ENCODE measurements at places on chromosomes 4 and X.

DNA sequence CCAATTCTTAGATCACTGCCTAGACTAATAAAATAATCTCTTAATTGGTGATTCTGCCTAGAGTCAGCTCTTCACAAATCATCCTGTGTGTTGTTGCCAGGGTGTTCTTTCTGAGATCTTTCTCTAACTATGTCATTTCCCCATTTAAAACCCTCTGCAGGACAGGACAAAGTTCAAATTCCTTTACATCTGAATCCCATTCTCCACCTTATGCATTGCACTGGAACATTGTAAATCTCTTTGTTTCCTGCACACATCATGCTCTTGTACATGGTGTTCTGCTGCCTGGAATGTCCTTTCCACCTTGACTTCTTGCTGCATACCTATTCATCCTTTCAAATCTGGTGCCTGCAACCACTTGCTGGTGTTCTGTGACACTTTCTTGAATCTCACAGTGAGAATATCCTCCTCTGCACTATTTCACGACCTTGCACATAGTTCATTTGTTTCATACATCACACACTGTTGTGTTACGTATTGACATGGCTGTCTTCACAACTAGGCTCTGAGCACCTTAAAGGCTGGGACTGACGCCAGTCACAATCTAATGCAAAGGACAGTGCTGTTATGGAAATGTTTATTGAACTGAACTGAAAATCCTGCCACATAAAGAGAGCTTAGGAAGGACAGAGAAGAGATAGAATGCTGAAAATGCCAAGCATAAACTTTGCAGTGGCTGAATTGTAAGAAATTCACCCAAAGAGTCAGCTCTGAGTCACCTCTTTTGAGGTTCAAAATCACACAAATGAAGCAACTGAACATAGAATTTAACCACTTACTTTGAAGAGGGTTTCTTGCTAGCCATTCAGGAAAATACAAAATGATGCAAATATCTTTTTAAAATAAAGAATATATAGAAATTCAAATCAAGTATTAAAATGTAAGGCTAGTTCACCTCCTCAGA is 26.4 kb upstream of the SMIM14 start:
- ATAC-seq, result no peak

GRCh38 chr4:141659539-141659938 is 23.2 kb downstream of the IL15 start:
- ATAC-seq, result peak; percentile 28

- ATAC-seq, result no peak
Observed at GRCh38 chr4:89653012-89653411, 183.9 kb downstream of the SNCA start.

DNA sequence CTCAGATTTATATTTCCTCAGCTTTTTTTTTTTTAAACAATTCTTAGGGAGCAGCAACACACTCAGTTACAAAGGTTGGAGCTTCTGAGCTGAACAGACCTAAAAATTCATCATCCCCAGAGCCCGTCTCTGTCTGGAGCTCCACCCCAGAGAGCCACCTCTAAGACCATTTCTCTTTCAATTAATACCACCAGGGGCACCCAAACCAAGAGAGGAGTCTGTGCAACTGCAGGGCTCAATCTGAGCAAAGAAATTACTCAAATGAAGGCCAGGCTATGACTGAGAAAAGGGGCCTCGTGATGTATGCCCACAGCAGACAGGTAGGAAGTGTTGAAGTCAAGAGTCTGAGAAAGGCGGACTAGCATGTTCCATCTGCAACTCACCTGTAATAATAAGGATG is 95.5 kb downstream of the C4orf51 start:
- no peak for ATAC-seq

DNA sequence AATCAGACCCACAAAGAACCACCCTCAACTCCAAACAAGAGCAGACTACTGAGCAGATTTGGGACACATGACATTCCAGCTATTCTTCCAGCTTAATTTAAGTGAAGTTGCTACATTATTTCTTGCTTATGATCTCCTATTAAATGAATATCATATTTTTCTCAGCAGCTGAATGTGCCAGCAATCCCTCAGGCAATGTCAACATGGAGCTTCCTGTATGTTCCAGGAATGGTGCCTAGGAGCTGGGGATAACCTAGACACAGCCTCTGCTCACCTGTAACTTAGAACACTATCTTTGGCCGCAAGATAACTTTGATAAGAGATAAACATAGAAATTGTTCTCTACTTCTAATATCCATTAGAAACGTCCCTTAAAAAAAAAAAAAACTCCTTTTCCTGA is 274.4 kb upstream of the RASGEF1B start:
- ATAC-seq, result no peak
